ENCODE measurements at places on chromosomes 12 and 14.

- no peak for DNase-seq
Measured at GRCh38 chr12:54590978-54591591, 2.6 kb upstream of the PPP1R1A start.

DNA sequence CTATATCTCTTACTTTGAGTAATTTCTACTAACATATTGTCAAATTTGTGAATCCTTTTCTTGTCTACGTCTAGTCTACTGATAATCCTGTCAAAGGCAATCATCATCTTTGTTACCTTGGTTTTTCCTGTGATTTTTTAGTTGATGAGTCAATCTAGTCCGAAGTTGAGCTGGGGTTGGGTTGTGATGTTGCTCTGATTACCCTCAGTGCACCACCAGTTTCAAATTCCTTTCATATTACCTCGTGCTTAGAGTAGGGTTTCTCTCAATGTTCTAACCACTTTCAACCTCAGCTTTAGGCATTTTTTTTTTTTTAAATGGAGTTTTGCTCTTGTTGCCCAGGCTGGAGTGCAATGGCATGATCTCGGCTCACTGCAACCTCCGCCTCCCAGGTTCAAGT is 186.8 kb downstream of the BTG1 start:
- DNase-seq: no peak

- no peak for DNase-seq
Measured at GRCh38 chr12:53844994-53845844, 93.4 kb upstream of the HOXC13 start.

- DNase-seq: no peak
Measured at GRCh38 chr14:86296173-86296572, 766.2 kb downstream of the FLRT2 start.

DNA sequence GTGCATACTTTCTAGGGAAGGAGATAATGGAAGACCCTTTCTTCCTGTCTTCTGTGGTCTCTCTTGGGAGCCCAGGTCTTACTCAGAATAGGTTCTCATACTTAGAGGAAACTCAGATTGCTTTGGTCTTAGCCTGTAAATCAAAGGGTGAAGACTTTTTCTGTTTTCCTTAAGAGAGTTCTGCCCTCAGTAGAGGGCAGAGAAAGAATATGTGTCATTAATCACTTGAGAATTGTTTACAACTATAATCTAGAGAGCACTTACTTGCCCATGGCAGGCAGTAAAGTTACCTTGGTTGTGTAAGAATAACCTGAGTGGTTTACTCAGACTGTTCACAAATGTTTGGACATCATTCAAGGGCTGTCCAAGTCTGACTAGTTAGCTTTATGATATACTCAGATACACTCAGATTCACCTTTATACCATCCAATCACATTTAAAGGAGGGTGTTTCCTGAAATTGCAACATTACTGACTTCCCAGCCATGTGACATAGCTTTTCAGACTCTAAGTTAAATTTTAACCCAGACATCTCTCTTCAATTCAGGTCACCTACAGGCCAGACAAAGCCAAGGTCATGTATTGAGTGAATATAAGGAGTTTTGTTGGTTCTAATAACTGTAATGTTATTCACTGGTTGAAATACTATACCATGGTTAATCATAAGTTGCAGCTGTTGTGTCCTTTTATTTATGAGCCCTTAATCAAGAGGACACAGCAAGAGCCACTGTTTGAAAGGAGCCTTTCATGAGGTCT is 372.2 kb downstream of the RAD51B start:
- DNase-seq: no peak

DNA sequence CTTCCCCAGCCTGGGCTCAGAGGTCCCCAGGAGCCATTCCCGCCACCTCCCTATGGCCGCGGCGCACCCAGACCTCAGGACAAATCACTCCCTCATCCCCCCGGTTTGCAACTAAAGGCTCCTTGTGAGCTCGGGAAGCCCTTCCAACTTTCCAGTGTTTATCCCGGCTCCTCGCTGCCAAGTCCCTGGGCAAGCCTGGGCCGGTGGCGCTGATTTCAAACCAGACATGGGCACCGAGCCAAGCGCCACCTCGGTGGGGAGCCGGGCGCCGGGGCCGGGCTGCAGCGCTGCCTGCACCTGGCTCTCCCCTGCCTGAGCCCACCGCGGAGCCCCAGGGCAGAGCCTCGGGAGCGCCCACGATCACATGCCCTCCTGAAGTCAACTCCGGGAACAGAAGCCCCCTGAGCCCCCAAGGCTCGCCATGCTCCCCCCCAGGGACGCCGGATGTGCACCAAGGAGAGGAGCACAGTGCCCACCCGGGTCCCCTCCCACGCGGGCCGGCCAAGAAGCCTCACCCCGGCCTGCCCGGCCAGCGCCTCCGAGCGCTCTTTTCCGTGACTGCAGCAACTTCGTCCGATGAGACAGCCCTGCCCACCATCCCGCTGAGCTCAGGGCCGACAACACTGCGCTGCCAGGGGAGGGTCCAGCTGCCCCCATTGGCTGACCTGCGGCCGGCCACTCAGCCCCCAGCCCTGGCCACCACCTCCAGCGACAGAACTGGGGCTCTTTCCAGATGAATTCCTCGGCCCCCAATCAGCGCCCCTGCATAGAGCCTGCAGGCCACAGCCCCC is 50.0 kb downstream of the NCOR2 start:
- DNase-seq: no peak
